ENCODE measurements at places on chromosomes 3 and 15.
A peak's percentile ranks its signal among the peaks of the same experiment; 100 is the strongest.

- no peak for DNase-seq
Measured at GRCh38 chr15:70583006-70583405, 180.4 kb downstream of the UACA start.

DNA sequence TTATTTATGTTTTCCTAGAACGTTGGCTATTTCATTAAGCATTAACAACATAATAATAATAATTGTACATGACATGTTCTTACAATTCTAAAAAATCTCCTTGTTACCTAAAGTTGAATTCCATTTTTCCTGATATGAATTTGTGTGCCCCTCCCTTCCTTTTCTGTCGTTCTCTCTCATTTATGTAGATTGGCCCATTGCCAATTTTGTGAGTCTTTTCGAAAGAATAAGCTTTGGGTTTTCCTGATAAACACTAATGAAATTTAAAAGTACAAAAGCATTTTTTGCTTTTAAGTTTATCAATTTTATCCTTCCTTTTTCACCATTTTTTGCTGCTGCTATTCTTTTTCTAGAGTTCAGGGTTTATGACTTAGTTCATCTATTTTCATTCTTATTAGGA, 44.9 kb downstream of the PRR23E start:
- no peak for DNase-seq

DNA sequence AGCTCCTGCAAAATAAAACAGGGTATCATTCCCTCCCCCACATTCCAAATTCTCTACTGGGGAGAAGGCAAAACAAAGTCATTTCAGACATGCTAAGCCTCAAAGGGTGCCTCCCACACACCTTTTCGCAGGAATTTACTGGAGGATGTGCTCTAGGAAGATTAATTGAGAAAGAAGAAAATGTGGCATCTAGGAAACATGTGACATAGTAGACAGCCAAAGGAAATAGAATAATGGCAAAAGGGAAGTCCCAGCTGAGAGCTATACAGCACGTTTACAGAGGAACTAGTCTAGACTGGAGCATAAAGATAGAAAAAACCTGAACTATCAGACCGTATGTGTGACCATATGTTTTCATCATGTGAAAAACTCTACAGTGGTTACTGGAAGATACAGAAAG, 58.8 kb upstream of the MELTF start:
- DNase-seq, result no peak

DNA sequence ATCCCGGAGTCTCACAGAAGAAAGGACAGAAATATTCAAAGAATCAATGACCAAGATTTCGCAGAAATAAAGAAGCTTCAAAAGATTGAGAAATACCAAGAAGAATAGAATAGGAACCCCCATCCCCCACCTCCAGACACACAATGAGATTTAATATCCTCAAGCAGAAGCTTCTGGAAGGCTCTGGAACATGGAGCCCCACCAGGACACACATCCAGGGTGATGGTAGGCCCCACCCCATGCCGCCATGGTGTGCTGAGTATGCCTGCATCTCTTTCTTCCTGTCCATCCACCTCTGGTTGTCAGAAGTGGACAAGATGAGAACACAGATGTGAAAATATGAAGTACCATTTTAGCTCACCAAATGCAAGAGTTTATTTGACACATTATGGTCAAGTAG, 19.3 kb downstream of the PRR23E start:
- DNase-seq, result no peak

- DNase-seq, result no peak
Measured at GRCh38 chr3:83048556-83048955, 1287.1 kb upstream of the GBE1 start.

DNA sequence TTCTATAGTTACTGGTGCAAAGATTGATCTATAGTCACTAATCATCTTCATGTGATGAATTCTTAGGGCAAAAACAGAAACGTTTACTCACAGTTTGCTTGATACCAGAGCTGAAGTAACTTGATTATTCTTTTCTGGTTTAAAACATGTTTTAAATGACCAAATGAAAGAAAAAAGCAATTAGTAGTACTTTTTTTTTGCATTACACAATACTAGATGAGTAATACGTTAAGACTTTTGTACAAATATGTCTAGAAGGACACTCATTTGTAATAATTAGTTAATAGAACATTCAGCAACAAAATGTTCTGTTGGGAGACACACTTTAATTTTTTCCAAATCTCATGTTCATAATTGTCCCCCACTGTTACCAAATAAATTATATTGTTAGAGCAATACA, 523.2 kb downstream of the SOX2 start:
- DNase-seq, result no peak

DNA sequence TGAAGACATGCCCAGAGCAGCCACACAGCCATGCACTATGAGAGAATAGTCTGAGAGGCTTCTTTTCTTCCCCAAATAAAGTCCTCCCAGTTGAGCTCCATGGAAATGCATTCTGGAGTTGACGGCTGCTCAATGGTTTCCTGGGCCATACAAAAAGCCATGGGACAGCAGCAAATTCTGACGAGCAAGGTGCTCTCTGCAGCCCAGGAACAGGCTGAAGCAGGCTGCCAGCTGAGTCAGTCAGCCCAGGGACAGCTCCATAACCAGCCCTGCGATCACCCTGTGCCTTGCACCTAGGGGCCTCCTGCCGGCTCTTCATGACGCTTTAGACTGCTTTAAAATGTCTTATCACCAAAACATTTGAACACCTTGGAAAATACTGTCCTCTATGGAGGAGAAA, 256.3 kb upstream of the CHRNA7 start:
- no peak for DNase-seq

DNA sequence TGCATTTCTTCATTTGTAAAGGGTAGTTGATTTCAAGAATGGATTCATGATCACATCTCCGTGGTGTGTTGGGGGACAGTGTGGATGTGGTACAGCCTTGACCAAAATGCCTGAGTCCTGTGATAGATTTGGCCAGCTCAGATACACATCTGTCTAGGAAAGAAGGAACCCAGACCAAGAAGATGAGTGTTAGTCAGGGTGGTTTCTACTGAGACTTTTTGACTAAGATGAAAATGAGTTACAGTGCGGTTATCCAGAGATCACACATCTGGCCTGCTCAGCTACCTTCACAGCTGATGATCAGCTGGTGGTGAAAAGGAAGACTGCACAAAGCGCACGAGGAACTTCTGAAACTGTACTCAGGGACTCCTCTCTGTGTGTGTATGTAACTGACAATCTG, 68.0 kb downstream of the FNDC3B start:
- peak; percentile 24 for DNase-seq

DNA sequence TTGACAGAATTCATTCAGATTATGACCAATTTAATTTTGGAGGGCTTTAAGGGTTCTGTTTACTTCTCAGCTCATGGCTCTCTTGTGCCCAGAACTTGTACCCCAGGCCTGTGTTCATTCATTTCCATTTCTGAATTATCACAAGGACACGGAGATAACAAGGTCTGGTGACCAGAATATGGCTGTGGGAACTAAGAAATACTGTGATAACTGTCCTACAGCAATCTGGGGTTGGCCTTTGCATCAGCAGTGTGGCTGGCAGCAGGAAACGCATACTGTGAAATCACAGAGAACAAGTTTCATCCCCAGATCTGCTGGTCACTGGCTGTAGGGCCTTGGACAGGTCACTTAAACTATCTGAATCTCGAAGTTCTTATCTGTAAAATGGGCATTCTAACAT, 41.8 kb upstream of the TPM1 start:
- no peak for DNase-seq

- DNase-seq, result no peak
Measured at GRCh38 chr15:25770618-25771337, 92.3 kb downstream of the ATP10A start.

- DNase-seq, result no peak
Measured at GRCh38 chr15:65066635-65067316, 1.0 kb downstream of the RASL12 start.

DNA sequence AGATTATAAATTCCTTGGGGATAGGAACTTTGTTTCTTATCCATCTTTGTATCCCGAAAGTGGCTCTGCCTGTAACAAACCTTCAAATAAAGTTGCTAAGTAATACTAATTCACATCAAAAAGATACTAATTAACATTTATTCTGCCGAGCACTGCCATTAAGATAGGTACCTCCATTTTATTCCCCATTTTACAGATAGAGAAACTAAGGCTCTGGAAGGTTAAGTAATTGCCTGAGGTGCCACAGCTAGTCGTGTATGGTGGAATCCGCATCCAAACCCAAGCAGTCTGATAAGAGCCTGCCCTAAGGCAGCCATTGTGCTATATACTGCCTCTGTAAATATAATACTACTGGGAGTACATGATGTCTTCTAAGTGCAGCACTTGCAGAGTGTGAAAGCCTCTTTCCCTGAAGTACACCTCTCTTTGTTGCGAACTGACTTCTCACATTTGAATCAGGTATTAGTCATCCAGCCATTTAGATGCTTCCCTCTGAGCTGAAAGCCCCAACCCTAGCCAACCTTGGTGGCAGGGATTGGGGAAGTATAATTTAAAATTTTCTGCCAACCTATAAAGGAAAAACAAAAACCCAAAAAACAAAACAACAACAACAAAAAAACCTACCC, 78.5 kb upstream of the CHD2 start:
- DNase-seq, result no peak

GRCh38 chr3:196969660-196970546, 1.3 kb upstream of the PIGZ start:
- peak; percentile 84 for DNase-seq

- no peak for DNase-seq
Measured at GRCh38 chr3:15273227-15273626, 59.2 kb downstream of the SH3BP5 start.

DNA sequence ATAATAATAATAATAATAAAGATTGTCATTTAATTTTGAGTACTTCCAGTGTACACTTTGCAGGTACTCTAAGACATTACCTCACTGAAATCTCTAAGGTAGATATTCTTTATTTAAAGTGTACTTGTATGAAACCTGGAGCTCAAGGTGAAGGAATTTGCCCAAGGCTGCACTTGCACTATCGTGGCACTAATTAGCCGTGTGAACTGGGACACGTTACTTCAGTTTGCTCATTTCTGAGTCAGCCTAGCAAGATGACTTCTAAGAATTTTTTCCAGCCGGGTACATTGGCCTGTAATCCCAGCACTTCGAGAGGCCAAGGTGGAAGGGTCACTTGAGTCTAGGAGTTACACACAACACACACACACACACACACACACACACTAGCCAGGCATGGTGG, 33.5 kb downstream of the MLH1 start:
- DNase-seq, result no peak

GRCh38 chr15:71444866-71445590, 329.8 kb downstream of the THSD4 start:
- no peak for DNase-seq

DNA sequence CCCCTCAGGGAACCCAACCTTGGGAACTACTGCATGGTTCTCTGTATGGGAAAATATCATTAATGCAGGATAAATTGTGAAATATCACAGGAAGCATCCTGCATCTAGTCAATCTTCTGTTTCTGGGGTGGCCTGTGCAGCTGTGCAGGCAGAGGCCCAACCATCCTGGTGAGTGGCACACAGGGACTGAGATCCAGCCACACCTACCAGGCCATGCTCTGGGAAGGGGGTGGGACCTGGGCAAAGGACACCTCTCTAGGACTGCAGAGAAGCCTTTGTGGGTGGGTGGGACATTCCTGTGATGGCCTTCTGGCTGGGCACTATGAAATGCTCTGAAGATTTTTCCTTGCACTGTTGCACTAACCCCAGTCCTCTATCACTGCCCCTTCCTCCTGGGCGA, 26.8 kb downstream of the CCRL2 start:
- no peak for DNase-seq

- no peak for DNase-seq
Measured at GRCh38 chr3:168273036-168273435, 177.3 kb upstream of the GOLIM4 start.

DNA sequence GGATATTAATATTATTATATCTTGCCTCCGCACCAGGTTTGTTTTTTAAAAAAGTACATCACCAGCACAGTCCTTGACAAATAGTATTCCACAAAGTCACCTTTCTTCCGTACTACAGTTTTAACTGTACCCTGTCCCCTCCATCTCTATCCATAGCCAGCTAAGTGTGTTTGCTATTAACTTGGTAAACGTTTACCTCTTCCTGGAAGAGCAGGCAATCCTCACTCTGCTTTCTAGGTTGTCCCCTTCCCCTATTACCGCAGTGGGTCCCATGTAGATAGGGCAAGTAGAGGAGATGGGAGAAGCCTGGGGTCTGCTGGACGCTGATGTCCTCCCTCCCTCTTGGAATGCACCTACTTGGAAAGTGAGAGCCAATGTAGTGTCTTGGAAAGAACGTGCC, 83.9 kb upstream of the ETV5 start:
- no peak for DNase-seq

GRCh38 chr15:98146031-98146820, 185.7 kb downstream of the ARRDC4 start:
- DNase-seq, result no peak

DNA sequence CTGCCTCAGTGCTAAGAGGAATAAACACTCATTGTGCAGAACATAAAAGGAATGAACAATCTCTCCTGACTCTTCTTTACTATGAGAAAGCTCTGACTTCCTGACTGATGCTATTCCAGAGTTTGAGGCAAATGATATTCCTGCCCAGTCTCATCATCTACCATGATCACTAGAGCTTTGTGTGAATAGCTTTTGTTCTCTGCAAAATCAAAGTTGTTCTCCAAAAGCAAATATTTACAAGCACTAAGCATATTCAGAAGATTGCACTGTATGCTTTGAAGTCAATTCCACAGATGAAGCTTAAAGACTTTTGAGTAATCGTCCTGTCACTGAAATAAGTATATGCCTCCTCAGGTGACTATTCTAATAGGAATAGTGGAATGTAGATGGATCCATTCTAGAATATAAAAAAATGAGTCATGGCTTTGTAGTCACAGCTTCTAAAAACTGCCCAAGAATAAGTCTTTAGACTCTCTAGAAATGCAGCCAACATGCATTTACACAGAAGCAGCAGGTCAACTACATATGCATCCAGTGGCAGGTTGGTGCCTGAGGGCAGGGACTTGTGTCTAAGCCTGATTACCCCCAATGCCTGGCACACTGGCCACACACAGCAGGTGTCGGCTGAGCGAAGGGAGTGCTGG, 34.6 kb downstream of the TNFAIP8L3 start:
- no peak for DNase-seq

- no peak for DNase-seq
Measured at GRCh38 chr15:76974456-76975036, 20.4 kb upstream of the PSTPIP1 start.

DNA sequence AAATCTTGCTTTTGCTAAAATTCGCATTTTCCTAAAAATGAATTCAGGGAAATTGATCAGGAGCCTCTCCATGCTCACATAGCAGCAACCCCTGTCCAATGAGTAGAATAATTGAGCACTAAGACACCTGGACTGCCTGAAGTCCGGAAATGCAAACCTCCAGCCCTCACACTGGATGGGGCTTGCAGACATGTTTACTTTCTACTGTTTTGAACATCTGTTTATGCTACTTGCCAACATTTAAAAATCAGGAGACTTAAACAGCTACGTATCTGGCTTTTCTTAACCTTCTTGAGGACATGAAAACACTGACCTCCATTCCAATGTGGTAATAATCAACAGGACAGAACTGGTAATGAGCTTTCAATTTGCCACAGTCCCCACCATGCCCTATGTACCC, 184.4 kb downstream of the SHOX2 start:
- DNase-seq, result no peak

- DNase-seq, result no peak
Measured at GRCh38 chr15:99980752-99981151, 247.5 kb upstream of the LYSMD4 start.

Measured in AG08395 (cell line).